ENCODE measurements at places on chromosomes 7 and 10.

GRCh38 chr10:87656431-87657072 is 3.1 kb upstream of the PAPSS2 start:
- no peak for DNase-seq

DNA sequence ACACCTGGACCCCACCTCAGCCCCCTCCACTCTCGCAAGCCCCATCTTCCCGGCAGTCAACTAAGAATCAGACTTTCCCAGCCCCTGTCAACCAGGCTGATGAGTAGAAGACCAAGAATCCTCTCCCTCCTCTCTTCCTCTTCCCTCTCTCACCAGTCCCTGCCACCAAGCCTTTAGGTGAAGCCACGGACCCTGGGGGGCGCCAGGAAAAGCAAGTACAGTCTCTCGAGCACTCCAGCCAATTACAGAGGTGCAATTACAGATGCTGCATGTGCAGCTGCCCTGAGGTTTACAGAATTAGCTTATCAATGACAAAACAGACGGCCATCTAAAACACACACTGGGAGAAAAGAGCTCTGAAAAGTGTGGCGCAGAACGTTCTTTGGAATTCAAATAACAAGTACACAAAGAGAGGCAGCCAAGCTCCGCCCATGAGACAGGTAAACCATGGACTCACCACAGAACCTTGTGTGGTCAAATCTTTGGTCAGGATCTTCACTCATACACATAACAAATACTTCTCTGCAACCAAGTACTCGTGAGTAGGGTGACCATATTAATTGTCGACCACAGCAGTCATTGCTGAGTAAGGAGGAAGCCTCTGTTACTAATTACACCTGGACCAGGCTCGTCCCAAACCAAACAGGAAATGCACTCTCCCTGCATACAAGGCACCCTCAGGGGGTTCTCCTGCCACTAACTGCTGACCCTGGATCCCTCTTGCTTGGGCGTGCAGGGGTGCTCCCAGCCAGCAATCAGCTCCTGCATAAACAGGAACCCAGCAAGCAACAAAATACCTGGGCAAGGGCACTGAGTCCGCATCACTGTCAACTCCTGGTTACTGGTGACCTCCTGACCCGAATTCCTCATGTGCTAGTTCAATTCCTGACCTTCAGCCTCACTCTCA is 189.2 kb downstream of the FAM107B start:
- DNase-seq, result no peak

- DNase-seq, result no peak
Observed at GRCh38 chr10:48296576-48297098, 9.8 kb upstream of the MAPK8 start.

GRCh38 chr7:99392659-99393354 is 15.6 kb downstream of the PDAP1 start:
- peak; percentile 71 for DNase-seq
